ENCODE measurements at places on chromosomes 3 and 15. TPM values are rescaled to one million over a fixed set of nuclear protein-coding genes. Genes with fewer than 3 reads are reported as not detected.

- H3K4me3 ChIP-seq = no peak overlapping the region
- no peaks in the 10 kb centered on the region for H3K36me3 ChIP-seq
- no peaks in the 10 kb centered on the region for H3K4me1 ChIP-seq
- no peak for DNase-seq
- H3K27me3 ChIP-seq = no peaks in the 10 kb centered on the region
Observed at GRCh38 chr3:181790561-181790960, 78.8 kb downstream of the SOX2 start.

DNA sequence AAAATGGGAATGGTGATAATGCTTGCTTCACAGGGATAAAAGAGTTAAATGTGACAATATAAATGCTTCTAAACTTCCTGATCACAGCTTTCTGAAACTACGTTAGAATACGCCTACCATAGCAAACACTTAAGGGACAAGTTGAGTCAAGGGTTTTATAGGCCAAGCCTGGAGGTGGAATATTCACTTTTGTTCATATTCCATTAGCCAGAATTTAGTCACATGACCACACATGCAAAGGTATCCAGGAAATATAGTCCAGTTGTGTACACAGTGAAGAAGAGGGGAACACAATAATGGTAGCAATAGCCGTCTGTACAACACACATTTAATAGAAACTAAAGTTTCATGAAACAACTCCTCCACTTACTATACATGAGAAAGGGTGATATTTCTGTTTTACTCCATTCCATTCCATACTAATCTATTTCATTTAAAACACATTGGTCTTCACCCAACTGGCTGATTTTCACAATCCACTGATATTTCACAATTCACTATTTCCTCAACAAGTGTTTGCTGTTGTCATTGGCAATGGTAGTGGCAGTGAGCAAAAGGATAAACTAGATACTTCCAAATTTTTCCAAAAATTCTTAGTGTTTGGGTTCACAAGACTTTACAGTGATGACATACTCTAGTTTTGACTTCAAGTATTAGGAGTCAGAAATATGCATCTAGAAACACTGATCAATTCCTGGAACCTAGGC is 270.9 kb downstream of the ERC2 start:
- H3K27ac ChIP-seq = no peak overlapping the region
- H3K36me3 ChIP-seq = no peaks in the 10 kb centered on the region
- no peak overlapping the region for H3K4me3 ChIP-seq
- H3K27me3 ChIP-seq = no peaks in the 10 kb centered on the region
- no peaks in the 10 kb centered on the region for H3K4me1 ChIP-seq
- DNase-seq = no peak

GOLGA6L7 gene
- polyA plus RNA-seq = not detected

EPHB3 gene
- polyA plus RNA-seq = 1.2 TPM

ITIH1 gene
- 1.3 TPM for polyA plus RNA-seq
